ENCODE measurements at places on chromosomes 6 and 20.
A peak's percentile ranks its signal among the peaks of the same experiment; 100 is the strongest.

DNA sequence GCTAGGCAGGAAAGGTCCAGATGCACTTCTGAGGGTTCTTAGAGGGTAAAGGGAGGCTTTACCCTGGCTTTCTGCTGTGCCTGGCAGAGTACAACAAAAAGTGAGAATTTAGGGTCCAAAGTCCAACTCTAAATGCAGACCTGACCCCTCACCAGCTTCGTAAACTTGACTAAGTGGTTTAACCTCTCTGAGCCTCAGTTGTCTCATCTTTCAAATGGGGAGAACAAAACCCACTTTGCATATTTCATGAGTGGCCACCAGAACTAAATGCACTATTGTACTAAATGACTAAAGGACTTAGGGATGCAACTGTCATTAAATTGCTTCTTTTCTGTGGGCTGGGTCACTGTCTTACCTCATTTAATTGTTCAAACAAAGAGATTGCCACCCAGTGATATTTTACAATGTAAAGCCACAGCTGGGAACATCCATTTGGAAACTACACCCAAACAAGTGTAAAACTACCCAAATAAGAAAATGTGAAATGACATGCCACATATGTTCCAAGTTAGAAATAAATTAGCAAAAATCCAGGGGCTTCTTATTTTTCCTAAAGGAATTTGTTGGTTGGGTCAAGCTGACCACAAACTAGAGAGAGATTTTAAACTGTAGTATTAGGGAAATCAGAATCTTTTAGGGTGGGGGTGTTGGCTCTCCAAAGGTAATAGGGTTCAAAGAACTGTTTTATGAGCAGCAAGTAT, 48.3 kb upstream of the RIN2 start:
- no peak for DNase-seq

GRCh38 chr6:52483671-52484003, 63.5 kb downstream of the EFHC1 start:
- no peak for DNase-seq

GRCh38 chr6:162463576-162463975, 264.0 kb downstream of the PRKN start:
- DNase-seq = no peak

- DNase-seq = no peak
These were observed 179.1 kb downstream of the SYNDIG1 start for GRCh38 chr20:24648481-24648880.

DNA sequence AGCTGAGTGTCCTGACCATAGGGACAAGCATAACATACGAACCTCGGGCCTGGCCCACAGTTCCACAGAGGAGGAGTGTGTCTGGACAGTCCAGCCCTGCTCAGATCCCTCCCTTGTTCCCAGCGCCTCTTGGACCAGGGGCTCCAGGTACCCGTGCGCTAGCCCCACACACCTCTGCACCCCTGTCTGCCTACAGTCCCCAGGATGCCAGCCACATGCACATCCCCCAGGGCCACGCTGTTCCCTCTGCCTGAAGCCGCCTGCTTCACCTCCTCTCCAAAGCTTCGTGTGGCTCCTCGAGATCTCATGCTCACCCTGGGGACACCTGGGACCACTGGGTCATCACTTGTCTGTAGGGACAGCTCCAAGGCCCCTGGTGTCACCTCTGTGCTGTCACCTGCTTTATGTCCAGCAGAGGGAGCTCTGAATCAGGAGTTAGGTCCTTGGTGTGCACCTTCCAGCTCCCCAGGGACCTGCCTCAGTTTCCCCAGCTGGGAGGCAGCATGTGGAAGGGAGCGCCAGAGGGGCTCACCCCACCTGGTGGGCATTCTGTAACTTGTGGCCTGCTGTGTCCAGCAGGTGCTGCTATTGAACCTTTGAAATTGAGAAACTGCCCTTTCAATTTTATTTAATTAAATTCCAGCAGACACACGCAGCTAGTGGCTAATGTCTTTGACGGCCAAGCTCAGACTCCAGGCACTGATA, 7.3 kb upstream of the YTHDF1 start:
- peak; percentile 43 for DNase-seq

GRCh38 chr20:38434301-38434741, 807 bp downstream of the SNHG17 start:
- no peak for DNase-seq

DNA sequence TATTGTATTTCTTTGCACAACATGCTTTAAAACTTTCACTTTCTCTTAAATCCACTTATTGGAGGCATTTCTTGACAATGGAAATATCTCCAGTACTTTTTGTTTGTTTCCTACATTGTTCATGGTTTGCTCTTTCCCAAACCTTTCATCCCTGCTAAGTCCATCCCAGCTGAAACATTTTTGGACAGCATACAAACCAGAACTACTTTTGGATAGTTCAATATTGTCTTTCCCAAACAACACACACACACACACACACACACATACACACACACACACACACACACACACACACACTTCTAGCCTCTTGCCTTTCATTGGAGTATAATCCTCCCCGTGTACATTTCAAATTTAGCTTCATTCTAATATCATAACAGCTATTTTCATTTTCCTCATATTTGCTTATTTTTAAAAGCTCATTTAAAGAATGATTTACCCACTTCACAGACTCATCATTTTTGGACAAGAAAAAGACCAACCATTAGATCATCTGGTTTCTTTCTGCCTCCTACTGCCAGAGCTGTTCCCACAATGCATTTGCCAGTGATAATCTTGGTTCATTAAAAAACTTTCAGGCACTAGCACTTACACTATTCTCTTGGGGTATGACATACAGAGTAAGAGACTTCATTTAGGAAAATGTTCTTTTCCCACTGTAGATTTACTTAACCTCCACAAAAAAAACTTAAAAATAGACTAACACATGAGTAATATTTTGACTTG, 248.1 kb downstream of the CD109 start:
- no peak for DNase-seq

DNA sequence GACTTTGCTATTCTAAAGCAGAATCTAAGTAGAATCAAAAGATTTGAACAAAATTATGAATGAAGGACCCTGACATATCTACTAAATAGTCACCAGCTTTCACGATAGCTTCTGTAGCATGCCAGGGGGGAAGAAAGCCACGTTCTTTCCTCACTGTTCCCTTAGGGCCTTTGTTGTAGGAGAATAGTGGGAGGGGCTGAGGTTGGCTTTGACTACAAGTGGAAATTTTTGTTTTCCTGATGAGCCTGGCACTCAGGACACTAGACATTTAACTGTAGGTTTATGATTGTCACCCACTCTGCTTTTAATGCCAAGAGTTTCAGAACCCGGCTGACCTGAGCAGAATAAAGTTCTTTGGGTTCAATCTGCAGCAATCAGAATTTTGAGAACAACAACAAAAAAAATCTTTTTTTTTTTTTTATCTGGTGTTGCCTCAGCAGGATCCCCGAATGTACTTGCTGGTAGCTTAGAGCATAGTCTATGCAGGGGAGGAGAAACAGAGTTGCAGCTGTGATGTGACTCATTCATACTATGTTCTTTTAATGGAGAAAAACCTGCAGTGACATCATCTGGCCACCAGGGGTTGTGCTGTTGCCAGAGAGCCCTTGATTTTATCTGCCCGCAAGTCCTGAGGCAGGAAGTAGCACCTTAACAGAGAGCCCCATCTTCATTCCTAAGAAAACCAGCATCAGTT, 38.5 kb downstream of the TPD52L1 start:
- peak; percentile 37 for DNase-seq

- no peak for DNase-seq
These were observed 67.9 kb upstream of the EEF1E1 start for GRCh38 chr6:8170245-8170644.

- no peak for DNase-seq
These were observed 285.4 kb downstream of the SMOC2 start for GRCh38 chr6:168726312-168726856.

- DNase-seq = no peak
These were observed 1.3 kb upstream of the BLOC1S5 start for GRCh38 chr6:8065519-8065911.

GRCh38 chr6:70479236-70479635, 65.9 kb downstream of the FAM135A start:
- DNase-seq = no peak

GRCh38 chr6:165117121-165117520, 192.3 kb downstream of the C6orf118 start:
- no peak for DNase-seq

GRCh38 chr6:48068278-48069251, 42.4 kb downstream of the PTCHD4 start:
- DNase-seq = no peak

DNA sequence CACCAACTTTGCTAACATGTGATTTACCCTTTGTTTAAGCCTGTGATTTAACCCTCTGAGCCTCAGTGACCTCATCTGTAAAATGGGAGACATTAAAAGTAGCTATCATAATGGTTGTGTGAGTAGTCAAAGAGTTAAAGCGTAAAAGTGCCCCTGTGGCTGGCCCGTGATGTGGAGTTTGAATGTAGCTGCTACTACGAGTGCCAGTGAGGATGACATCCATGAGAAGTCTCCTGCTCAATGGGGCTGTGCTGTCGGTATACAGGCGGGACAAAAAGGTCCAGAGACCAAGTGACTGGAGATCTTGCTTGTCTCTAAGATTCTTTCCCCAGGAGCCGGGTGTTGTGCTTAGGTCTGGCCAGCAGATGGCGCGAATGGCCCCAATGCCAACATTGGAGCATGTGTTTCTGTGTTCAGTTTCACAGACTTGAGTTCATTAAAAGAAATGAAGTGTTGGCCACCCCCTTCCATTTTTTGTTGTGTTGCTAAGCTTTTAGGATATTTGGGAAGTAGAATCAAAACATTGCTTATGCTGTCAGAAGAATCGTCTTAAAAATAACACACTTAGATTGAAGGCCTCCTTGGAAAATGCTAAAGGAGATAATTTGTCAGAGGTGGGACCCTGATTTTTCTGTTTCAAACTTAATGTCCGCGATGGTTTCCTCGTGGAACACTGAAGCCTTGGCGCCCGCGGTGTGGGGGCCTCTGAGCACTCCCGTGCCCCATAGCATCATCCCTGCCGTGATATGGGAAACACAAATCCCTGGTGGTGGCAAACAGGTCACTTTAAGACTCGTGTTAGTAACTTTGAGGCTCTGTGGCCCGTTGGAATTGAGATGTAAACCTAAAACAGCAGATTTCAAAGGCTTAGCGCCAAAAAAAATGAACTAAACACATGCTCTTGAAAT, 9.3 kb upstream of the RBM38 start:
- peak; percentile 88 for DNase-seq

DNA sequence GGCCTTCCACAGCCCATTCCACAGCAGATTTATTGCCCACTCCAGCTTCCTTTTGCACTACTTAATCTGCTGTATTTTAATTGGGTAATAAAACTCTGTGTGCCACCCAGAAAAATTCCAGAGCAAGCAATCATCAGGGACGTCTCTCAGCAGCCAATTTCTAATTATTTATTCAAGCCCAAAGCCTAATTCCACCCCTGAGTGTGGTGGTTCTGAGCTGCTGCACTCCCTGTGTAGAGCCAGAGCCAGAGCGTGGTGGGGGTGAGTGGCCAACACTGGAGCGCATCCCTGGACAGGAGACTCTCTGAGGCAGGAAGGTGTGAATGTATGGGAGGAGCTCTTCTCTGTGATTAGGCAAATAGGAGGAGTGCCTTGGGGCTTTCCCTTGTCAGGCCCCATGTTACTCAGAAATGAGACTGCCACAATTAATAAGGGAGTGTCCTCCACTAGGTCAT, 66.1 kb downstream of the CD24 start:
- DNase-seq = no peak

DNA sequence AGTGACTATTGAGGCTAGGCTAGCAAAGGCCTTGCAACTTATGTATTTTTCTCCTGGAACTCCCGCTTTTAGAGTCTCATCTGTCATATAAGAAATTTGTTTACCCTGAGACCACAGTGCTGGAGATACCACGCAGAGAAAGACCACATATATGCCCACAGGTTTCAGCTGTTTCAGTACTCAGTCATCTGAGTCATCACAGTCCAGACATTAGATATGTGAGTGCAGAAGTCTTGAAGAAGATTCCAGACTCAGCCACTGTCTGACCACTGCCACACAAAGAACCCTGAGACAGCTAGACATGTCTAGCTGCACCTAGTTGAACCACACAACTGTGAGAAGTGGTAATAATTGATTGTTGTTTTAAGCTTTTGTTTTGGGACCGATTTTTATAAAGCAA, 648.3 kb downstream of the EPM2A start:
- DNase-seq = no peak

DNA sequence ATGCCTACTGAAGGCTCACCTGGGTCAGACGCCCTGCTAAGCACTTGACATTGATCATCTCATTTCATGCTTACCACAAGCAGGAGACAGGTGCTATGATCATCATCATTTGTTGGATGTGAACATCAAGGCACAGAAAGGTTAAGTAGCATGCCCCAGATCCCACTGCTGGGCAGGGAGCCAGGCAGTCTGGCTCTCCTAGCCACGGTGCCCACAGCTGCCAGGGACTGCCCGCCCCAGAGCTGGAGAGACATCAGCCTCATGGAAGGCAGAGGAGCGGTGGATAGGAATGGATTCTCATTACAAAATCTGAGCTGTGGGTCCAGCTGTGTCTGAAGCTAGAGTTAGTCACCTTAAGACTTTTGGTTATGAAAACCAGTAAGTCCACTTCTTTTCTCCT, 3.6 kb downstream of the SULF2 start:
- no peak for DNase-seq

- DNase-seq = no peak
These were observed 295.6 kb downstream of the UTRN start for GRCh38 chr6:144580771-144581170.

DNA sequence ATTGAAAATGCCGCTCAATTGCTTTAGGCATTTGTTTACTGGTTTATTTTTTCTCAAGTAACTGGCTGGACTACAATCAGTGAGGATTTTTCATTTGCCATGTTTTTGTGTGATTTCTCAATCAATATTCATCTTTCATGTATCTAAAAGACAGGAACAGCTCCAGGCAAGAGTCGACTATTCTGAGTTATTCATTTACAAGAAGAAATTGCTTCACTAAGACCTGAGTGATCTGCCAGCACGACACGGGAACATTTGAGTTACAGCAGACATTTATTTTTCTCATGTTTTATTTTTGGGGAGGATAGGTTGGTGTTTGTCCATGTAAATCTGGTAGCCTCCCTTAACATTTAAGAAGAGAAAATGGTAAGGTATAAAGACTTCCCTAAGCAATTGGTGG, 124.1 kb downstream of the CBLN4 start:
- no peak for DNase-seq

- DNase-seq = no peak
These were observed 164.9 kb downstream of the FNDC1 start for GRCh38 chr6:159334068-159334467.

GRCh38 chr6:128339635-128340450, 180.6 kb downstream of the PTPRK start:
- no peak for DNase-seq

- no peak for DNase-seq
These were observed 95.4 kb downstream of the OGFRL1 start for GRCh38 chr6:71383901-71384489.

All from CD4-positive, alpha-beta T cell (primary cell).